ENCODE measurements at places on chromosomes 2 and 18.

DNA sequence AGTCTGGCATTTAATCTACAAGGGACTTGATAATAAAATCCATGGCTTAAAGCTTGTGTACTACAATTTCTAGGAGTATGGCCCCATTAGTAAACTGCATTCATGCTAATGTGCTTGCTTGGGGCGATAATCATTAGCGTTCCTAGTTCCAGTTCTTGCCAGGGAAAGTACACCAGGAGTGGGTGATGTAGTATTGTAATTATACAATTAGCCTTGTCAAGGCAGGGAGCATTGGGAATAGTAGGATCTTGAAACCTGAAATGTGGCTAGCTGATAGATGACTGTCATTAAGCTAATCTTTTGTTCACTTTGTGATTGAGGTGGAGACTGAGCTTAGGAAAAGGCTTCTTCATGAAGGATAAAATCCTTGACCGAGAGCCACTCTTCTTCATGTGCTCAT is 989.2 kb downstream of the CPS1 start:
- DNase-seq: no peak

- DNase-seq: no peak
These were observed 902 bp downstream of the MCFD2 start for GRCh38 chr2:46914578-46915230.

GRCh38 chr2:128717758-128718710 is 399.4 kb upstream of the HS6ST1 start:
- no peak for DNase-seq

GRCh38 chr2:218964041-218964771 is 4.7 kb downstream of the CDK5R2 start:
- no peak for DNase-seq

DNA sequence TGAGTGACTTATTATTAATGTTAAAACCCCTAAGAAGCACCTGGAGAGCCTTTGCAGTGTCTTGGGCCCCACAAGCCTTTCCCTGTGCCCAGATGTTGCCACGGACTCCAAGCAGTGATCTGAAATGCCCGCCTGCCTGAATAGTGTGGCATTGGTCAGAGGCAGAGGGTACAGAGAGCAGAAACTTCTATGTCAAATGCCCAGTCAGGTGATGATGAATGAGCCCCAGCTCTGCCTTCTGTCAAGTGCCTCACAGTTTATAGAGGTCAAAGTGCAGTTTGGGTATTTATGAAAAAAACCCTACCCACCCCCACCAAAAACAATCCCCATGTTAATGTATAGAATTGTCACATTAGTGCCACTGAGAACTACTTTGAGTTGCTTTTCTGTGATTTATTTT is 170.0 kb upstream of the SIX3 start:
- no peak for DNase-seq
